H1 (cell line): ENCODE measurements at places on chromosomes 16 and 17.

DNA sequence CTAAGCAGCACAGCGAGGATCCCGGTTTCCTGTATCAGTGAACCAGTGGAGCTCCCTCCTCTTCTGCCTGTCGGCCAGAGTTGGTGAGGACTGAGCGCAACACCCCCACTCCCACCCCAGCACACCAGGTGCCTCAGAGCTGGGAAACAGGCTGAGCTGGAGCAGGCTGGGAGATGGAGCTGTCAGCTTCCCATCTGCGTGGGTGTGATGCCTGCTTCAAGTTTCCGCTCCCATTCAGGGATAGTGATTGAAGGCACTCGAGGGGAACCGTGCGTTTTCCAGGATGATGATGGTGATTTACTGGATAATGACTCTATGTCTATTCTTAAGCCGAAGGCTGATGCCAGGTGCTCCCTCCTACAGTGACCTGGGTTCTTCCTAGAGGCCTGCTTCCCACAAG is 144.5 kb downstream of the TMEM132E start:
- DNase-seq = no peak

DNA sequence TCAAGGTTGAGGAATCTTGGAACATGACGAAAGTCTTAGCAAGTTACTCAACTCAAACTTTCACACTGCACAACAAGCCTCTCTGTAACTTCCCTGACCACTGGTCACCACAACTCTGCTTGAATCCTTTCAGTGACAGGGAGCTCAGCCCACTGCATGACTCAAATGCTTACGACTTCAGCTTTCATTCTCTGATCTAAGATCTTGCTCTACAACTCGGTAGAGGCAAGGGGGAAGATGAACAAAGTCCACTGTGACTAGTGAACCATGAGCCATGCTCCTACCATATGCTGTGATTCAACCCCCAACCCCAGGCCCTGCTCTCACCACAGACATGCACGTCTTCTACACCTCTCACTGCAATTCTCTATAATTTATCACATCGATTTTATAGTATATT is 160.9 kb downstream of the SLC39A11 start:
- no peak for DNase-seq

- no peak for DNase-seq
Measured at GRCh38 chr16:26643519-26643918, 423.2 kb upstream of the C16orf82 start.

DNA sequence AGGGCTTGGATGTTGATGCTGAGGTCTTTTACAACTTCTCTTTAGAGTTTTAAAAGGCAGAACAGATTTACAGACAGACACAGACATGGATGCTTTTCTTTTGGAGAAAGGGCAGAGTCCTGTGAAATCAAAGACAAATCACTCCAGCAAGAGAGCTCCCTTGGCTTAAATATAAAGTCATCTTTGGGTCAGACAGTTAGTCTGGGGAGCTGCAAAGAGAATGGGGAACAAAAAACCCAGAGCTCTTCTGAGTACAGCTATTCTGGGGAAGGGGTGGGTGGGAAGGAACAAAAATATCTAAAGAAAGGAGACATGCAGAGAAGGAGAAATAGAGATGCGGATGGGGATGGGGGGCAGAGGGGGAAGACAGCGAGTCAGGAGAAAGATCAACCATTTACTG is 266.6 kb downstream of the XYLT1 start:
- DNase-seq = no peak

- no peak for DNase-seq
Measured at GRCh38 chr17:48282303-48282702, 147.7 kb downstream of the SKAP1 start.

- no peak for DNase-seq
Measured at GRCh38 chr16:68041783-68042182, 18.7 kb downstream of the DUS2 start.

GRCh38 chr17:39801055-39801454 is 63.1 kb downstream of the IKZF3 start:
- no peak for DNase-seq

DNA sequence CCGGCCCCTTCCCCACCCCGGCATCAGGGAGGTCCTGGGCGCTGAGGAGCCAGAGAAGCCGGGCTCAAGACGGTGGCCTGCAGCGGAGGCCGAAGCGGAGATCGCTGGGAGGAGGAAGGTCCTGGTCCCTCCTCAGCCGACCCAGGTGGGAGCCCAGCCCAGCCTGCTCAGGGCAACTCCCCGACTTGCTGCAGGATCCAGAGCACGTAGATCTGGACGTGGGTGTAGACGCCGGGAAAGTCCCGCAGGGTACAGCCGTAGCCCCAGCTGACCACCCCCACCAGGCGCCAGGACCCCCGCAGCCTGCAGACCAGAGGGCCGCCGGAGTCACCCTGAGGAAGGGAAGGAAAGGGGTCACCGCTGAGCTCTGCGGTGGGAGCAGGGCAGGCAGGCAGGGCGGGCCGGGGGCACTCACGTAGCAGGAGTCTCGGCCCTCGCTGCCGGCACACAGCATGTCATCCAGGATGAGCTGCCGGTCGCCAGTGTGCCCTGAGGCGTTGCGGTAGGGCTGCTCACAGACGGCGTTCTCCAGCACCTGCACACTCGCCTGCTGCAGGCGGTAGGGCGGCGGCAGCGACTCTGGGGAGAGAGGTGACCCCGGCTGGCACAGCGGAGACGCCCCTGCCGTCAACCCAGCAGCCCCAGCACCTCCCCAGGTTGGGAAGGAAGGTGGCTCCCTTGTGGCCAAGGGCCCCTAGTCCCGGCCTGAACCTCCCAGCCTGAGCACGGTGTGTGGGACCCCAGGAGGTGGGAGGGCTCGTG is 5.4 kb downstream of the TPSD1 start:
- DNase-seq = no peak

DNA sequence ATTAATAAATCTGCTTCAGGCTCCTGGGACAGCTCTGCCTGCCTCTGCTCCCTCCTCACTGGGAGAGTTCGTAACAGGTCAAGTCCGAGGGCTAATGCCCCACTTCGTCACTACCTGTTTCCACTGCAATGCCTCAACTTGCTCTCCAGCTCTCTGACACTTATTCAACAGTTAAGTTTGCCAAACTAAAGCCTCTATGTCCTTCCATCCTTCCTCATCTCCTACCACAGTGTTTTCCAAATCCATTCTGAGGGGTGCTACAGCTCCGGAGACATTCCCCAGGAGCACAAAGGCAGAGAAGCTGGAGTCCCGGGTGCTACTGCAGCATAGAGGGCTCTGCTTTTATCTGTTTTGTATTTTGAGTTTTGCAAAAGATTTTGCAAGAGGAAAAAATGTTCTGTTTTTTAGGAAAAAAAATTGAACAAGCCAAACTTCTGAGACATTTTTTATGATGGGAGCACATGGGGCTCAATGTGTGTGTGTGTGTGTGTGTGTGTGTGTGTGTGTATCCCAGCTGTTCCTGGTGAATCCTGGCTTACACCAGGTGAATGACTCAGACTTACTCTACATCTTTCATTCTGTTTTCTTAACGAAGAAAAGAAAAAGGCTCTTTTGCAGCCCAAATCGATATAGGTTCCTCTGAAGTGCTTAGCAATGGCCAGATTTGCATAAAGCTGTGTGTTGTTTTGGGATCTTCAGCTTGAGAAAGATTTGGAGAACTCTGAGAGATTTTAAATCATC is 46.1 kb upstream of the MYOCD start:
- DNase-seq = no peak

GRCh38 chr17:56866496-56866895 is 32.5 kb downstream of the DGKE start:
- DNase-seq = no peak

GRCh38 chr17:57938061-57938502 is 17.1 kb downstream of the CUEDC1 start:
- no peak for DNase-seq

- DNase-seq = no peak
Measured at GRCh38 chr16:735982-736453, 4.8 kb downstream of the CIAO3 start.

- DNase-seq = no peak
Measured at GRCh38 chr17:9169116-9169515, 147.8 kb downstream of the NTN1 start.

- DNase-seq = no peak
Measured at GRCh38 chr16:11078812-11079459, 134.6 kb downstream of the CLEC16A start.

GRCh38 chr17:40349895-40350688 is 14.4 kb downstream of the GJD3 start:
- DNase-seq = no peak

GRCh38 chr16:534856-535445 is 7.4 kb downstream of the CAPN15 start:
- DNase-seq = no peak

- DNase-seq = no peak
Measured at GRCh38 chr17:82720204-82720603, 3.7 kb downstream of the FN3KRP start.

GRCh38 chr16:63983401-63983800 is 1138.5 kb downstream of the CDH11 start:
- DNase-seq = no peak

DNA sequence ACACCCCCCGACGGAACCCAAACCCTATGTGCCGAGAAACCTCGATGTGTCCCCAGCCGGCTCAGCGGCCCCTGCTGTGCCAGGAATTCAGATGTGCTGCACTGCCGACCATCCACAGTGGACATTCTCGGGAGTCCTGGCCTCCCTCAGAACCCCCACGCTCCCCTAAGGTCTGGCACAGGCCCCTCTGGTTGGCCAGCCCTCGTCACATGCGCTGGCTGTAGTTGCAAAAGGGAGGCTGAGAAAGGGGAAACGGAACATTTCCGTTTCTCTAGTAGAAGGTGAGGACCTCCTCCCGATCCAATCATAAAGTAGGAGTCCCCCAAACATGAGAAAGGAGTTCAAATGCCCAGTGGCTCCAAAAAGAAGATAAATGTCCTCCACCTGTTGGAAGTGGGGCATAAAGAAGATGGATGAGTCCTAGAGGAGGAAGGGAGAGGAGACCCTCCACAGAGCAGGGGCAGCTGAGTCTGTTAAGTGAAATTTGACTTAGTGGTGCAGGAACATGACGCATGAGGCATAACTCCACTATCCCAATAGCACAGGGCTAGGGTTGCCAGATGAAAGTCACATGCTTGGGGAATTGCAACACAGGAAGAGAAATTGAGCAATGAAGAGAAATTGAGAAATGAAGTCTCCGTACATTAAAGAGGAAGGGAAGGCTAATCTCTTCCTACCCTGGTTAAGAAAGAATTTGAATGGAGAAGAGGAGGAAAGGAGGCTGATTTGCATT is 49.3 kb upstream of the WSB1 start:
- DNase-seq = peak; percentile 52

DNA sequence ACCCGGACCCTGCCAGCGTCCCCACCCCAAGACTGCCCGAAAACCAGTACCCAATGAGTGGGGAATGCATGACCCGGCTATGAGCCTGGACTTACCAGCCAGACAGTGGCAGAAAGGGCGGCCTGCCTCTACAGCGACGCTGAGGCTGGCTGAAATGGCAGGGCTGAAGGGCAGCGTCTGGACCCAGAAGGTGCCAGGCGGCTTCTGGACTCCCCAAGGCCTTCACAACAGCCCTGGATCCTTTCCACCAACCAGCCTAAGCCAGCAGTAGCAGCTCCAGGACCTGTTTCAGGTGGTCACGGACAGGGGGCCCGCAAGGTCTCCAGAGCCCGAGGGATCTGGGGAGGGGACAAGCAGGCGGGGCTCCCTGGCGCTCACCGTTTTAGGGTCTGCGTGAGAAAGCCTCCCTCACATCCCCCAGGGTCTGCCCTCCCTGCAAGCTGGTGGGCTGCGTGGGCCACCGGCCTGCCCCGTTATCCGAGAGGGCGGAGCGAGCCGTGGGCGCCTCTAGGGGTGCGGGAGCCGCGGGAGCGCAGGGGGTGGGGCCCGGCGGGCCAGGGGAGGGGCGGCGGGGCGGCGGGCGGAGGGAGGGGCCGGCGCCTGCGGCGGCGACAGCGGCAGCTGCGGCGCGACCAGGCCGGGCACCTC is at the start of gene RIPOR1:
Gene RIPOR1 (plus strand): TSS at position 608 of the 648 bp plus-strand sequence. CDS start 9,618 bp downstream, outside the sequence.
- peak; percentile 67 for DNase-seq

DNA sequence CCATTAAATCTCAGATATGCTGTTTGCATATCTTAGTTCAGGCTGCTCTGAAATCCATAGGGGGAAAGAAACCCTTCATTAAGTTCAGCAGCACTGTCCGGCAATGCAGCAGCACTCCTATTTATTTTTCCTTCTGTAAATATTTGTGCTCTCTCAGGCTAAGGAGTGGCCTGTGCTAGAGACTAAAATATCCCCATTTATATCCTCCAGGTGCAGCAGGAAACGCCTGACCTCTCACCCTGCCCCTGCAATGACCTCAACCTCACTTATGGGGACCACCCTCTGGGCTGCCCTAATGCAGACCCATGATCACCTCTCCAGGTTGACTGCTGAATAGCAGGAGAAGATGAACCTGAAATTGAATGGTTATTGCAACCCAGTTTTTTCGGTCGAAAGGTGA is 165.0 kb upstream of the ELAC2 start:
- DNase-seq = no peak

DNA sequence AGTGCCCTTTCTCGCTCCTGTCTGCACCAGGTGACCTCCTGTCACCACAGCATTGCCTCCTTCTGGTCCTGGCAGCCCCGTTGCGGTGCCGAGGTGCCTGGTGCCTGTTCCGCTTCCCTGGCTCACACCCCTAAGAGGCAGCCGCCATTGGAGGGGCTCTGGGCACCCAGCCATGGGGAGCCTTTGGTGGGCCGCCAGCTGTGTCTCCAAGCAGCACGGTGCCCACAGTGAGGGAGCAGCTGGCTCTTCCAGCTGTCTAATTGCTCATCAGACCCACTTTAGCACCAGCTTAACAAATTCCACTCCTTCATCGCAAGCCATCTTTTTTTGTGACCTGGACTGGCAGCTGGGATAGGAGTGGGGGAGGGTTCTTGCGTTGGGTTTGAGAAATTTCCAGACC is 276.1 kb downstream of the SNX29 start:
- no peak for DNase-seq

DNA sequence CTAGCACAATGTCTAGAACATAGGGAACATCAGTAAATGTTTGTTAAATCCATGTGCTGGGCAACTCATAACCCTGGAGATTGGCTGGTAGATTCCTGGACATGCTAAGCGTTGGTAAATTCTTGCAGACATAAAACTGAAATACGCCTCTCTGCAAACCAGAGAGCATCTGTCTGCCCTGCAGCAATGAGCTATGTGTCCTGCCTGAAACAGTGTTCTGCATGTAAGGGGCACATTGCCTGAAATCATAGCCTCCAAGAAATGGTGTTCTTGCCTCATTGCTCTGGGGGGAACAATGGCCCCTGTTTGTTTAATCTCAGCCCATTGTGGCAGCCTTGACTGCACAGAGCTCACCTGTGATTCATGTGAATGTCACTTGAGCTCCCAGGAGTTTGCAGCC is 113.5 kb upstream of the CCL2 start:
- DNase-seq = no peak

GRCh38 chr17:30831257-30831656 is 509 bp upstream of the ATAD5 start:
- DNase-seq = no peak

DNA sequence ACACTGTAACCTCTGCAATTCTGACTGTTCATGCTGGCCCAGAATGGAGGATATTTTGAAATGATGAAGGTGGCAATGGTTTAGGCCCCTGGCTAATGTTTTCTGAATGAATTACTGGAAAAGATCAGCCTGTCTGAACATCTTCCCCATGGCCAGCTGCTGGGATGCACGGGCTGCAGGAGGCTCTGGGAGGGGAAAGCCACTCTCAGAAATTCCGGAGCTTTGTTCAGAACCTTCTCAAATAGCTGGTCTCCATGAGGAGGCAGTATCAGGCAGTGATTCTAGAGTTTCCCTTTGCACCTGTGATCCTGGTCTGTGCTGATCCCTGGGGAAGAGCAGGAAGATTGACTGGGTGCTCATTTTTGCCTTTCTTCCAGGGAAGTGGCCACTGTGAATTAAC is 5.0 kb downstream of the SLC6A2 start:
- DNase-seq = no peak
